Karpas-422 (cell line): ENCODE measurements at places on chromosomes 2 and 18.

DNA sequence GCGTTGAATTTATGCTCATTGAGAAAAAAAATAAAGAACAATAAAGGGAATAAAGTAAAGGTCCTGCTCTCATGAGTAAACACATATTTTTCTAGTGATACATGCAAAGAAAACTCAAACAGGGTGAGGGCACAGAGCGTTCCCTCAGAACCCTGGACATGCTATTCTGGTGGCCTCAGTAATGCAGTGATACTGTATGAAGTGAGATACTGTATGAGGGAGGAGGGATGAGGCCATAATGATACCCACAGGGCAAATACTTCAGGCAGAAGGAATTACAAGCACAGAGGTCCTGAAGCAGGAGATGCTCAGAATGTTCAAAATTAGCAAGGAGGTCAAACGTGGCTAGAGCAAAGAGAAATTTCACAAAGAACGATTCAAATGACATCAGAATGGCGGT lies 28.4 kb upstream of the RNU4ATAC start:
- DNase-seq = no peak

DNA sequence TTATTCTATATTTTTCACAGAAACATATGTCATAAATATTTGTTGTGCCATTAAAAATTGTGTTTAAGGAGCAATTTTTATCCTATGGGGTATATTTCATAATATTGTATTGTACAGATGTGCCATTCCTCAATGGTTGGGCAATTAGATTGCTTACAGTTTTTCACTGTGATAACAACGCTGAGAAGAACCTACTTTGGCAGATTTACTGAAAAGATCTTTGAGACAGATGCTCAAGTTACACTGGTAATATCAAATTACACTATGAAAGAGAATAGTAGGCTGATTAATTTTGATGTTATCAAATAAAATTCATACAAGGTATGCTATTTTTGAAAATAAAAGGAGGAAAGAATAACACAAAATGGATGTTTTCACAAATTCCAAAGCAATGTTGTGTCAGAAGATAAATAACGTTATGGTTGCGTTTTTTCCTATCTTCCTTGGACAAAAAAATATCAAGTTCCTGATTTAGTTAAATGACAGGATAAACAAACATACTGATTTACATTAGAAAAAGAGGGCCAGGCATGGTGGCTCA lies 335.1 kb upstream of the ZNF521 start:
- no peak for DNase-seq

GRCh38 chr2:236665572-236666118 lies 96.0 kb downstream of the ACKR3 start:
- no peak for DNase-seq

DNA sequence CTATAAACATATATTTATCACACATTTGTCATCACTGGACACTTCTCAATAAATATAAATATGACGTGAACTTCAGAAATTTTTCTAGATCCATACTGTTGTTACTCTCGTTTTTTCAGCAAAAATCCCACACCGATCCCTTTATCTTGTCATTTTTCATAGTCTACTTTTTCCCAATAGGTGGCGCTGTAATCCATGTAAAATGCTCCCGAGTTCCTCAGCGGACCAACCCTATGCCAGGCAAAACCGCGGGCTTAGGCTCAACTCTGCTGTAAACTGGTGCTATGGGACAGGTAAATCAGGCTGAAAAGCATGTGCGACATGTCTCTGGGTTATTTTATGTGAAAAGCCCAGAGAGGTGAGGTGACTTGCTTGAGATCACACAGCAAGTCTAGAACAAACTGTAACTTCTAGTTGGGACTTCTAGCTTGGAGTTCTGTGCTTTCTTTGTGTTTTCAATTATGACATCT lies 104.0 kb downstream of the COBLL1 start:
- peak; percentile 84 for DNase-seq

GRCh38 chr18:21664069-21664468 lies 40.5 kb downstream of the ABHD3 start:
- no peak for DNase-seq

GRCh38 chr2:41908349-41908748 lies 139.5 kb upstream of the PKDCC start:
- no peak for DNase-seq

GRCh38 chr2:1588978-1589621 lies 155.2 kb downstream of the PXDN start:
- no peak for DNase-seq
